ENCODE measurements at places on chromosomes 11 and 22.

DNA sequence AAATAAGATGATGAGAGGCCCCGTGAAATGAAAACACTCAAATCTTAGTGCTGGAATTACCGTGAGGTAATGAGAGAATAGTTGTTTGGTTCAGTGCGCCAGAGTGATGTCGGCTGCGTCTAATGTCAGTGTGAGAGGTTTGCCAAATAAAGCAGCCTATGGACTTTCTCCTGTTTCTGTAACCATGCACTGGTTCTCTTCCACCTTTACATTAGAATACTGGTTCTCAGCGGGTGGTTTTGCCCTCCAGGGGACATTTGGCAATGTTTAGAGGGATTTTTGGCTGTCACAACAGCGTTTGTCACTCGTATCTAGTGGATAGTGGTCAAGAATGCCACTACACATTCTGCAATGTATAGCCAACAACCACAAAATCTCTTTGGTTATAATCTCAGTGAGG lies 1.1 kb downstream of the OOSP4B start:
- no peak for DNase-seq

DNA sequence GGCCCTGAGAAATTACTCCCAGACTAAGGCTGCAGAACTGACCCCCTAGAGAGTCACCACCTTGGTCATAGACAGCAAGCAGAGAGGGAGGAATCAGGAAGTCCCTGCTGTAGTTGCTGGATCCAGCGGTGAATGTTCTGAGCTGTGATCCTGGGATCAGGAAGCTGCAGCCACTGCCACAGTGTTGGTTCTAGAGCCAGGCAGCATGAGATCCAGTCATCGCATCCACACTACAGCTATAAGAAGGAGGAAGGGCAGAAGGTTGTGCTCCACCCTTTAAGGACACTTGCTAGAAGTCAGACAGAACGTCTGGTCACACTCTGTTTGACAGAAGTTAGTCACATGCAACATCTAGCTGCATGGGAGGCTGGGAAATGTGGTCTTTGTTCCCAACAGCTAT lies 104.7 kb upstream of the OR4B1 start:
- peak; percentile 68 for DNase-seq

GRCh38 chr22:46017166-46017565 lies 40.2 kb upstream of the WNT7B start:
- no peak for DNase-seq

- no peak for DNase-seq
Measured at GRCh38 chr11:19073454-19074415, 13.2 kb upstream of the MRGPRX2 start.

DNA sequence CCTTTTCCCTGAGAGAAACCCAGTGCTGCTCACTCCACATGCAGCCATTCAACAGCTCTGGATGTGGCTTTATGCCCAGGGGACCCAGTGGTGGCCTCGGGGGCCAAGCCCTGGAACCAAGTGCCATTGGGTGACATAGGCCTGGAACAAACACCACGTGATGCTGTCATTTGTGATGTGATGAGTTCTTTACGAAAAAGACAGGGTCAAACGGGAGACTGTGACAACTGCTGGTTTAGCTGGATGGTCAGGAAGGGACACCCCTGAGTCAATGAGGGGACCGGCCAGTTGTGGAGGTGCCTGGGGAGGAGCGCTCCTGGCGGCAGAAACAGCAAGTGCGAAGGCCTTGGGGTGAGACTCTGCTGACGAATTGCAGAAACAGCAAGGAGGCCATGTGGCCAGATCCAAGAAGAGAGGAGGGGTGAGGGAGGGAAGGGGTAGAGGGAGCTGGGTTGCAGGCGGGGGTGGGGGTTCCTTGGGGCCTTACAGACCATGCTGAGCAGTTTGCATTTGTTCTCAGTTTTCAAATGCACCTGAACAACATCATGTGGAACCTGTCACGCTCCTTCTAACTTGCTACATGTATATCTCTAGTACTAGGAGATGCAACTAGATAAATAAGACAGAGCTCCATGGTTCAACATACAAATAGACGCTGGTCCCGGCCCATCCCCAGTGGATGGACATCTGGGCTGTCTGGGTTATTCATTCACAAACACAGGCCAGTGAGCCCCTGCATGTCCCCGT lies 56.1 kb downstream of the IGLL5 start:
- no peak for DNase-seq

DNA sequence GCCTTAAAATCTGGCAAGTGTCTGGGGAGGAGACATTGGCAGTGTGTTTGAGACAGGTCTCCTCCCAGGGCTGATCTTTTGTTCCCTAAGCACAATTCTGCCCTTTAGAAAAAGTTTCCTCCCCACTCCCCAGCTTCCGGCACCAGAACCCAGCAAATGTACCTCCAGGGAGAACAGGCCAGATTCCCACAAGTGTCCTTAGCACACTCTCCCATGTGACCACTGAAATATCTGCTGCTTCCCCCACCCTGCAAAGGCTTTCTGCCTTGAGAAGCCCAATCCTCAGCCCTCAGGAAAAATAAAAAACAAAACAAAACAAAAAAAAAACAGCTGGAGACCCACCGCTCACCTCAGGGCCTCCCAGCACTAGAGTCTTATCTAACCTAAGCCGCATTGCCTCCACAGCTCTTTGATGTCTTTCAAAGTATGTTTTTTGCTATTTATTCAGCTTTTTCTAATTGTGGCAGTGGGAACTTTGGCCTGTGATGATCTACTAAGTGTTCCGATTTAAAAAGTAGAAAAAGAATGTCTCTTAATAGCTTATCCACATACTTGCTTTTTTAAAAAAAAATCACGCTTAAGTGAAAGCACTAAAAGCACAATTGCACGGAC lies 29.0 kb upstream of the FBLN1 start:
- no peak for DNase-seq

GRCh38 chr11:57434640-57435546 lies 8.0 kb upstream of the SLC43A3 start:
- peak; percentile 94 for DNase-seq

DNA sequence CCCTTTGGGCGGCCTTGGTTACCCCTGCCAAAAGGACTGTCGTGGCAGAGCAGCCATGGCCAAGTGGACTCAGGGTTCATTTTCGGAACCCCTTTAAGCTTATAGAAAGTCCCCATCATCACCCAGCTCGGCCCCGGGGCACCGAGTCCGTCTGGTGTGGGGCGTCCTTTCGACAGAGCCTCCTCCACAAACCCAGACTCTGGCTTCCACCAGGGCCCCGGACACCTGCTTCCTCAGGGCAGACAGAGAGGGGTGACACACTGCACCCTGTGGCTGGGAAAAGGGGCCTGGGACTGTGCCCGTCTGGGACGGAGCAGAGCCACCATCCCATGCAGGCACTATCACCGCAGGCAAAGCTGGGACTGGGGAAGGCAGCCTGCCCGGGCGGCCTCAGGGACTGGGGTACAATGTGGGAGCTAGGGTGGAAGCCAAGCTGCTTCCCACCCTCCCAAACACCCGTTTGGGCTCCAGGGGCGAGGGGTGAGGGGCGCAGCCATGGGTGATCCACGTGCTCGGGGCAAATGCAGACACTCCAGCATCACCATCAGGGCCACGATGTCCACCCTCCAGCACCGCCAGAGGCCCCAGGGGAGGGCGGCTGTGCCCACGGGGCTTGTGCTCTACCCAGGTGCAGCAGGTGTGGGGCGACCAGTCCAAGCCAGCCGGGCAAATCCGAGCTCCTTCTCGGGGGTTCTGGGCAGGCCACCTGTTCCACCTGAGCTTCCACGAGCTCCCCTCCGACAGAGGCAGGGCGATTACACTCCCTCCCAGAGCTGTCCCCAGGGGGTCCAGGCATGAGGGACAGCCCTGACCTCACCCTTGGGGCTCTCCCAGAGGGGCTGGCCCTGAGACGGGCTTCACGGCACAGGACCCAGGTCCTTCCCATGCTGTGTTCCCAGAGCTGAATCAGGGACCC lies 11.7 kb upstream of the MRPL23 start:
- no peak for DNase-seq

DNA sequence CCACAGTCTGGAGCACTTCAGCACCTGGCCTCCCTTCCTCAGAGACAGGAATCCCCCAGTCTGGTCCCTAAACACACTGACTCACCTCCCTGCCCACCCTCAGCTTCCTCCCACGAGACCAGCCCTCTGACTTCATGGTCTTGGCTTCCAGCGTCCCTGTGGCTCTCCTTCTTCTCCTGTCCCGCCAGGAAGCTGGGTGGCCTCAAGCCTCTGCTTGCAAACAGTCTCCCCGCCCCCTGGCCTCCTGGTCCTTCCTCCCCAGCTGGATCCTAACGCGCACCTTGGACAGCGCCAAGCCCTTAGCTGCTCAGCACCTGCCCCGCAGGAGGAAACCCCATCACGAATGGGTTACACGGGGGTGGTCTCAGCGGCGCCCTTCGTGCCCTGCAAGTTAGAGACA lies 4.5 kb downstream of the NCF4 start:
- peak; percentile 70 for DNase-seq

- no peak for DNase-seq
Measured at GRCh38 chr11:102111011-102111786, 952 bp downstream of the YAP1 start.

DNA sequence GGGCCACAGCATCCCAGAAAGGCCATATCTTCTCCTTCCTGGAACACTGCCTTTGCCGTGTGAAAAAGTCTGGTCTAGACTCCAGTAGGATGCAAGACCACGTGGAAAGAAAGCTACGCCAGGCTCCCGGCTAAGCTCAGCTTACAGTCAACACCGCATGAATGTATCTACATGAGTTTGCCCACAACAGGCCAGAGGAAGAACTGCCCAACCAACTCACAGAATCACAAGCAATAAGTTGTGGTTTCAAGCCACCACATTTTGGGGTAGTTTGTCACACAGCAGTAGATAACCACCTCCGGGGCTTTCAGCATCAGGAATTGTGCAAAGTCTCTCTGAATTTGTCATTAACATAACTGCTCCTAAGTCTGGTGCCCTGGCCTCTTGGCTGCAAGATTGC lies 27.3 kb downstream of the HSPA8 start:
- DNase-seq, result peak; percentile 33

- no peak for DNase-seq
Measured at GRCh38 chr22:30875481-30876215, 92.9 kb downstream of the MORC2 start.

- DNase-seq, result no peak
Measured at GRCh38 chr11:115084231-115084630, 405.9 kb downstream of the NXPE2 start.

- DNase-seq, result no peak
Measured at GRCh38 chr11:8814209-8814922, 96.6 kb upstream of the AKIP1 start.

All from inflammatory macrophage treated with lipopolysaccharide for 4 hours (primary cell).